Activated CD4-positive, alpha-beta T cell treated with anti-CD3 and anti-CD28 coated beads, Interleukin-2, amount 50 U/mL, for 48 hours (primary cell): ENCODE measurements at places on chromosomes 2 and 18.

DNA sequence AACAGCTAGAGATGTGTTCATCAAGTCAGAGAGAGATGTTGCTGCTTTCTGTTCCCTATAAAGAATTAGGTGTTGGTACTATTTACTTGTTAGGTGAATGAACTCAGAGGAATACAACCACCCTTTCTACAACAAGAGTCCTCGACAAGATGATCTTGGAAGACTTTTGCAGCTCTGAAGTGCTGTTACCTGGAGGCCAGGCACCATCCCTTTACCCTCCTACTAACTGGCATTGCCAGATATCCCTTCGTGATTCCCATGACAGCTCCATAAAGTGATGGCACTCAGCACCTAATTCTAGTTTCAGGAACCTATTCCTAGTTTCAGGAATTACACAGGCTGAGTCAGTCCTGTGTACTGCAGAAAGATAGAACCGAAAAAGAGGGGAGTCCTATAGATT lies 9.9 kb downstream of the ARPC2 start:
- DNase-seq, result no peak

DNA sequence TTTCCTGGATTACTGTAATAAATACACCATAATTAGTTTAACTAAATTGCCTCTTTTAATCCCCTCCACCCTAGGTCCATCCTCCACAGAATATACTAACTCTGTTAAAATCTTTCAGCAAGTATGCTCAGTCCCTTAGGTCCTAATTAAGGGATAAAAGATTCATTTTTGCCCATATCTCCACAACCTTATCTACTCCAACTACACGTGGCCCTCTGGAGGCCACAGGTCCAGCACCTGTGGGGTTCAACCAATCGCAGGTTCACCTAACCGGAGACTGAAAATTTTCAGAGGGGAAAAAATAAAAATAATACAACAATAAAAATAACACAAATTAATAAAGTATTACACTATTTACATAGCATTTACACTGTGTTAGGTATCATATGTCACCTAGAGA lies 86.4 kb downstream of the MAP4K3 start:
- DNase-seq, result no peak

GRCh38 chr2:145748927-145749326 lies 1229.0 kb upstream of the ZEB2 start:
- no peak for DNase-seq

- no peak for DNase-seq
These were observed 69.3 kb downstream of the TMEM247 start for GRCh38 chr2:46548521-46549144.

DNA sequence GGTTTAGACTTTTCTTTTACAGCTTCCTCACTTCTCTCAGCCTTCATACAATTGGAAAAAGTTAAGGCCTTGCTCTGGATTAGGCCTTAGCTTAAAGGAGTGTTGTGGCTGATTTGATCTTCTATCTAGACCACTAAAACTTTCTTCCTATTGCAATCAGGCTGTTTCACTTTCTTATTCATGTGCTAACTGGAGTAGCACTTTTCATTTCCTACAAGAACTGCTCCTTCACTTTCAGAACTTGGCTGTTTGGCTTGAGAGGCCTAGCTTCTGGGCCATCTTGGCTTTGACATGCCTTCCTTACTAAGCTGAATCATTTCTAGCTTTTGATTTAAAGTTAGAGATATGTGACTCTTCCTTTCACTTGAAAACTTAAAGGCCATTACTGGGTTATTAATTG lies 114.3 kb downstream of the ARHGEF4 start:
- no peak for DNase-seq

GRCh38 chr2:44296653-44297052 lies 21.4 kb downstream of the SLC3A1 start:
- DNase-seq, result no peak

DNA sequence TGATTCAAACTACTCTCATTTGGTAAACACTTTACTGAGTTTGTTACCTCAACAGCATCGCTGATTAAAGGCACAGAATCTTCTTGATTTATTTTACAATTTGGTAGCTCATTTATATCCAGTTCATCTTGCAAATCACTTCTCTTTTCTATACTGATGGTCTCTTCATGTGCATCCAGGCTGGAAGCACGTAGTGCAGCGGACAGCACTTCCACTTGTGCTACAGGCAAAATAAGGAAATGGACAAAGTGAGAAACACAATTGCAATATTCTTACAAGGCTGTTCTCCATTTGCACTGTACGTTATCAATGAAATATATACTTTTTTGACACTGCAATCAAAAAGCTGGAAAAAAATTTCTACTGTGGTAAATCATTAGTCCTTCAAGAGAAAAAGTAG lies 51.0 kb downstream of the PPP4R1 start:
- DNase-seq, result no peak

- no peak for DNase-seq
These were observed 105.6 kb upstream of the ZNF521 start for GRCh38 chr18:25457601-25458000.

- DNase-seq, result no peak
These were observed 164.2 kb upstream of the KLHL14 start for GRCh38 chr18:32937066-32937465.

- no peak for DNase-seq
These were observed 283.0 kb downstream of the MEIS1 start for GRCh38 chr2:66717973-66718372.

- DNase-seq, result no peak
These were observed 3.7 kb upstream of the SERPINB10 start for GRCh38 chr18:63903851-63904570.

DNA sequence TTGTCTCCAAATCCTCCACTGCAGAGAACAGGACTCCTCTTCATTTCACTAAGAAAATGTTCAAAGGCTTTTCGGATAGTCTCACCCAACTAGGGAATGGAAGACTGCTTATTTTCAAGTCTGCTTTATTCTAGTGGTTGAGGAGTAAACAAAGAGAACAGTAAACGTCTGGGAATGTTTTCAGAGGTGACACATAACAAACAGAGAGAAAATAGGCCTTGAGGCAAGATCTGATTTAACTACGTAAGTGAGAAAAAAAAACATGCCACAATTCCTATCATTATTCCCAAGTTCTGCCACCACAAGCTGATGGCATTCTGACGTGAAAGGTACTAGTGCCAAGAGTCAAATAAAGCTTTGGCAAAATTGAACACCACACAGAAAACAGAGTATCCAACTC lies 16.7 kb upstream of the WIPF1 start:
- no peak for DNase-seq

- no peak for DNase-seq
These were observed 31.7 kb upstream of the RAB1A start for GRCh38 chr2:65161551-65162100.

- no peak for DNase-seq
These were observed 360.4 kb downstream of the ZNF516 start for GRCh38 chr18:76134628-76135027.

DNA sequence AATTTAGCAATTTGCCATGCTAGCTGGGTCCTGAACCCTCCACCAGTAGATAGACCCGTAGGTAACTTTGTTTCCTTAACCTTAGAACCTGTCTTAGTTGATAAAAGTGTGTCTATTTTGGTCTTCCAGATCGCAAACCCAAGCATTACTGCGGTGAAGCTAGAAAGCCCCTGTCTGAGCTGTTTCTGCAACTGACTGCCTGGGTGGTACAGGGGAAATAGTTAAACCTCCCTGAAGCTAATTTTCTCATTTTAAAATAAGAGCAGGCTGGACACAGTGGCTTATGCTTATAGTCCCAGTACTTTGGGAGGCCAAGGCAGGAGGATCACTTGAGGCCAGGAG lies 101.7 kb upstream of the MSH2 start:
- DNase-seq, result no peak

GRCh38 chr2:10452312-10452711 lies 4.2 kb upstream of the ODC1 start:
- no peak for DNase-seq

GRCh38 chr2:191917967-191918651 lies 71.2 kb upstream of the CAVIN2 start:
- no peak for DNase-seq

- DNase-seq, result no peak
These were observed 49.8 kb downstream of the LYPD6 start for GRCh38 chr2:149380205-149380604.

DNA sequence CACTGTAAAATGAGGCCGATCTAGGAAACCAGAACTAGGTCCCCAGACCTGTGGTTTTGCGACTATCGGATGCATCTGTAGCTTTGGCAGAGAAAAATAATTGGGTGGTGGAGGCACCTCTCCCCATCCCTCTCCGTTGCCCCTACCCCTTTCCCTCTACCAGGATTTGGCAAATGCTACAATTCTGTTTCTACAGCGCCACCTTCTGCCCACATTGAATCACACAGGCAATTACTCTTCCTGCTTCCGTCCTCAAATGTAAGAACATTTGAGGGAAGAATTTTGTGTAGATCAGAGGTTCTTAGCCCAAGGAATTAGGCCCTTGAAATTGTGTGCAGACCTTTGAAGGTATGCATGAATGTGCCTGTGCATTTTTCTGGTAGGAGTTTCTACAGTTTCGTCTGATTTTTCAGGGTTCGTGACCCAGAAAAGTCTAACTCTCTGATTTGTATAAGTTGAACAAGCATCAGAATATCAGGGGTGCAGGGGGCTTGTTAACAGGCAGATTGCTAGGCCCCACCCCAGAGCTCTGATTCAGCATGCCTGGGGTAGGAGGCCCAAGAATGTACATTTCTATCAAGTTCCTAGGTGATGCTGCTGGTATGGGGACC lies 11.2 kb downstream of the ATP6V1B1 start:
- DNase-seq, result peak; percentile 54

DNA sequence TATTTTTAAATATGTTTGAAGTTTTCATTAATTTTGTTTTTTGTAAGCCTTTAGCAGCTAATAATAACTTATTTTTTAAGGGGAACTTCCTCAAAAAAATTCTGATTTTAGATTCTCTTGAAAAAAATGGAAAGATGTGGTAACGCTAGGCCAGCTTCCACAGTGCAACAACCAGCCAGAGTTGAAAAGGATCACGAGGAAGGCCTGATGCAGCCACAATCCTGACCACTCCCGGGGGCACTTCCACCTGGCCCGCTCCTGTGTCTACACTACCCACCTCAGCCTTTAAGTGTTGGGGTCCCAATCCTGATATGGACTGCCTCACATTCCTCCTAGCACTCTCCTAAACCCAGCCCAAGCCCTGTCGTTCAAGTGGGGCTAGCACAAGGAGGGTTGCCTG lies 101.1 kb downstream of the TMEM17 start:
- no peak for DNase-seq

DNA sequence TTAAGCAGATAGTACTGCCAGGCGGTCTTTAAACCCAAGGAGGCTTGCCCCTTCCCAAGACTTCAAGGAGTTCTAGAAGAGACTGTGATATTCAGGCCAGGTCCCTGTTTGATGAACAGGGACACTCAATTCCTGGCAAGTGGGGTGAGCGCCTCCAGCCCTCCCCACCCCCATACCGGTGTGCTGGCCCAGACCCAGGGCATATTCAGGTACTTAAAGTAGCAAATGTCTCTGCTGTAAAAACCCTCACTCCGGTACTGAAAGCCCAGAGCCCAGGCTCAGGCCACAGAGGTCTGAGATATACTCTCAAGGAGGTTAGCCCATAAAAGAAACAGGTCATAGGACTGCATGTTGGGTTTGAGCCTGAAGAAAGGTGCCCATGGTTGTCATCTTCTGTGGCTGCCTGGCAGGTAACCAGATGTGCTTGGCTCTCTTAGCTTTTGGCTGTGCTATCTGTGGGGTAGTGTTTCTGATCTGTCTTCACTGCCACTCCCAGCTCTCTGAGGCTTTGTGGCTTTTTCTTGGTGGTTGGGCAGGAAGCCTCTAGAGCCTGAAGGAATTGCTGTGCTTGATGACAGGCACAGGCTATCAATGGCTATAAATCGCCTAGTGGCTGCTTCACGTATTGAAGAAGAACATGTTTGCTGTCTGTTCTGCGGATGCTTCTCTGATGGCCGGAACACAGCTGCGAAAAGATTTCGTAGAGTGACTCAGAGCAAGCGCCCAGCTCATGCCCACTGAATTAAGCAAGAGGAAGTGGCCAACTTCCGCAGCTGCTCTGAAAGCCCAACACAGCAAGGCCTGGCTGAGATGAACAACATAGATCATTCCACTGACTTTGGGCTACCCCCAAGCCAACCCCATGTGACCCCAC lies 63.3 kb upstream of the ALPP start:
- DNase-seq, result peak; percentile 68

GRCh38 chr2:147845411-147845971 lies 662 bp downstream of the ACVR2A start:
- peak; percentile 30 for DNase-seq

DNA sequence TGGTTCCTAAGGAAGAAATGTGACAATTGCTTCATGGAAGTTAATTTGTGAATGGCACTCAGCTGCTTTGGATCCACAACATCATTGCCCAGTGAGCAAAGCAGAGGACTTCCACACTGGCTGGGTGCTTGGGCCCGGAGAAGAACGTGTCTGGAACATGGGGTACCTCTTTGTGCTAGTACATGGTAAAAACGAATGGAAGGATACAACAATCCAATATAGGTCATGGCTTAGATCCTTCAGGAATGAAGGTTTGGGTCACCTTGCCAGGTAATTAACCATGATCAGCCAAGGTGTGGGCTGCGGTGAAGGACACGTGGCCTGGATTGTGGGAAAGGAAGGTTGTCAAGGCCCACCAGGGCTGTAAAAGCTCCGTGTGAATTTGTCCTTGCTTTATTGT lies 245.9 kb upstream of the HS6ST1 start:
- no peak for DNase-seq
